ENCODE measurements at places on chromosomes 1 and 21.

- DNase-seq: no peak
Measured at GRCh38 chr1:196105901-196106300, 502.3 kb downstream of the KCNT2 start.

- no peak for DNase-seq
Measured at GRCh38 chr1:85479491-85479890, 14.5 kb upstream of the DDAH1 start.

DNA sequence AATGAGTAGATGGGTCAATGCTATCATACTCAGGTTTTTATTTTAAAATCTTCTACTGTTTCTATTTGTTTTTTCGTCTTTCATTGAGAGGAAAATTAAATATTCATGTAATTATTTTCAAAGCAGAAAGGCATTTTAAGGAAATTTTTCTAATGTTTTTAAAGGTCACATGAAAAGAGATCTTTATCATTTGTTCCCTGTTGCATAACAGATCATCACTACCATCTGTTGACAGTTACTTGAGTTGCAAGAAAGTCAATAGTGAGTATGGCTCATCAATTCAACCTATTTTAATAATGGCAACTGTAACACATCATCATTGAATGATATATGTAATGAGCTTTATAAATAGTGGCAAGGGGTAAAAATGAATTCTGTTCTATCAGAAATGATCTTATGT is 369.7 kb downstream of the DPYD start:
- DNase-seq: no peak

DNA sequence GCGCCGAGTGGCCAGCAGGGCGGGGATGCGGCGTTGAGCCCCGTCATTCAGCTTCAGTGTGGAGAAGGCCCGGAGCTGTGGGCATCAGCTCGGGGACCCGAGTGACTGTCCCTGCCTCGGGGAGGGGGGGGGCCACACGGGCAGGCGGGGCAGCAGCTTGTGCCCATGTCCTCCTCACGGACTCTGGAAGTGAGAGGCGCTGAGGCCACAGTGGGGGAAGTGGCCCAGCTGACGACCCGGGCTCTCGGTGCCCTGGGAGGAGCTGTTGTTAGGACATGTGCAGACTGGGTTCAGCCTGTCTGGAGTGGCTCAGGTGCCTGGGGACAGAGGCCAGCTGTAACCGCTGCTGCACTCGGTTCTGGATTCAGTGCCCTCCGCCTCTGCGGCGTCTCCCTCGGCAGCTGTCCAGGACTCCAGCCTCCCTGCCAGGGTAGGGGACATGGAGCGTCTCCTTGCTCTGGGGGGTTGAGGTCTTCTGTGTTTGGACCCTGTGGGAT is 71.1 kb downstream of the SKI start:
- no peak for DNase-seq

- DNase-seq: no peak
Measured at GRCh38 chr1:200838676-200839445, 33.9 kb upstream of the GPR25 start.

- DNase-seq: no peak
Measured at GRCh38 chr1:27915082-27915575, 19.7 kb upstream of the SMPDL3B start.

GRCh38 chr21:33289199-33289819 is 23.1 kb downstream of the IL10RB start:
- no peak for DNase-seq

GRCh38 chr1:22024485-22025367 is 23.3 kb downstream of the CELA3A start:
- DNase-seq: no peak

DNA sequence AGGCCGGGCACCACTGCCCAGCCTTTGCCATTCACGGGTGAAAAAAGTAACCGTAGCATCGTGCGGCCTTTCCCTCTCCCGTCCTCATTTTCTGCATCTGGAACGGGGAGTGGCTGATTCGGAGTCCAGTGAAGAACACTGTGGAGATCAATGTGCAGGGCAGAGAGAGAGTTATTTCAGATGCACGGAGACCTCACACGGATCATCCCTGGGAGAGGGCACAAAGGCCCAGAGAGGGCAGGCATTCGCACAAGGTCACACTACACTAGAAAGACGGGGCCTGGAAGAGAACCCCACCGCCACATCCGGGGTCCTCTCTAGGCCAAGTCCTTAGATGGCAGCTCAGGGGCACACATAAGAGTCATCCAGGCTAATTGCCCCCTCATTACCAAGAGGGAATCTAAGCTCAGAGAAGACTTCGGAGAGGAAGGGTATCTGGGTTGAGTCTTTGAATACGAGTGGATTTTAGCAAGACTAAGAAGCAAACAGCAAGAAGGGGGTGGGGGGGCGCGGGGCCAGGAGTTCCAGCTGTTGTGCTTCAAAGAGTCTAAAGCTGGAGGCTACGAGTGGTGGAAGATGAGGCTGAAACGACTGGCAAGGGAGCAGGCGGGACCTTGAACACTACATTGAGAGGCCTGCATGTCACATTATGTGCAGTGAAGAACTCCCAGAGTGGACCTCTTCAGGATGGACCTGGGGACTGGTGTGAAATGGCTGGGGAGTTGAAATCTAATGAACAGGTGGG is 857 bp downstream of the GPX7 start:
- no peak for DNase-seq

DNA sequence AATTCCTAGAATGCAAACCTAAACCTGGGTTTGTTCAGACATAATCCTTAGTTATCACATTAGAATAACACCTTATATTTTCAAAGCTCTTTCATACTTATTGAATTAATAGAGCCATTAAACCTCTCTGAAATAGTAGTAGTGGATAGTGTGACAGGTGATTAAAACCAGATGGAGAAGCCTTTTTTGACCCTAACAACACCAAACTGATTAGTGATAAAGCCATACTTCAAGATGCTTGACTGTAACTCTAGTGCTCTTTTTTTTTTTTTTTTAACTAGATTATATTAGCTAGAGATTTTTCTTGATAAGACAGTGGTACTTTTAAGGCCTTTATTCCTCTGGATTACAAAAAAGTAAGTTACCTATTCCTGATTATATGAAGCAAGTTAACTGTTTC is 190.1 kb downstream of the ST6GALNAC3 start:
- DNase-seq: no peak

- no peak for DNase-seq
Measured at GRCh38 chr1:12305377-12305776, 75.5 kb downstream of the VPS13D start.

- DNase-seq: no peak
Measured at GRCh38 chr1:6770751-6771440, 14.4 kb upstream of the CAMTA1 start.

GRCh38 chr21:38937286-38937790 is 131.6 kb downstream of the ETS2 start:
- no peak for DNase-seq

- DNase-seq: no peak
Measured at GRCh38 chr1:115239426-115239825, 98.6 kb downstream of the NGF start.

DNA sequence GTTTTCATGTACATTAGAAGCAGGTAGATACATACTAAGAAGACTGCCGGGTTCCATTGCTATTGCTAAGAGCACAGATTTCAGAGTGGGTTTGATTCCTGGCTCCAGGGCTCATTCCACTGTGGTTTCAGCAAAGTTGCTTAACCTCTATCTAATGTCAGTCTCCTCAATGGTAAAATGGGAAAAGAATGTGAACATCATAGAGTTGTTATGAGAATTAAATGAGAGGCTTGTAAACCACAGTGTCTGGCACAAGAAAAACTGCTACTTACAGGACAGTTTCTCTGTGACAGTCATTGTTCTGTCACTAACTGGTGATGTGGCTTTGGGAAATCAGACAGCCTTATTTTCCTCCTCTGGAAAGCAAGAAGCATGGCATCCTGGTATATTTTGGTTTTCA is 10.7 kb upstream of the PLXNA2 start:
- no peak for DNase-seq

- no peak for DNase-seq
Measured at GRCh38 chr21:41612674-41613532, 104.9 kb upstream of the TMPRSS2 start.

DNA sequence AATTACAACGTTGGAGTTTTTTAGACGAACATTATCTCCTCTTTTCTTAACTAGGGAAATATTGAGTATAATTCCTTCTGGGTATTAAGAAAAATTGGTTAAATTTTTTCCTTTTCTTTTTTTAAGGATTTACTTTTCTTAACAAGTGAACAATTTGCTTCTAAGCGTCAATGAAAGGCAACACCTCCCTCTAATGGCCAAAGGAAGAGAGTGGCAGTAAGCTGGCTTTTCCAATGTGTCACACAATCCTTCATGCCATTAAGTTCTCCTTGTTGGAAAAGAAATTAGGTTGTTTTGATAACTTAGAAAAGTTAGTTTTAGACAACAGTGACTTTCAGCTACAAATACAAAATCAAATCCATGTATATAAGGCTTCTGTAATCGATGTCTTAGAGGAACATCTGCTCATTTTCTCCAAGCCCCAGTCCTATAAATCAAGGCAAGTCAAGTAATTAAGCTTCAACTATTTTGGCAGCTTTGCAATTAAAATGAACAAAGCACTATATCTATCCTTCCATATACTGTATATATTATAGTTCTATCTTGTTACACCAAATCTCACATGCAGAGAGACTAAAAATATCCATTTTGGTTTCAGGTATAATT is 62.8 kb downstream of the EDEM3 start:
- no peak for DNase-seq

- DNase-seq: no peak
Measured at GRCh38 chr1:27868932-27869718, 3.2 kb upstream of the THEMIS2 start.

DNA sequence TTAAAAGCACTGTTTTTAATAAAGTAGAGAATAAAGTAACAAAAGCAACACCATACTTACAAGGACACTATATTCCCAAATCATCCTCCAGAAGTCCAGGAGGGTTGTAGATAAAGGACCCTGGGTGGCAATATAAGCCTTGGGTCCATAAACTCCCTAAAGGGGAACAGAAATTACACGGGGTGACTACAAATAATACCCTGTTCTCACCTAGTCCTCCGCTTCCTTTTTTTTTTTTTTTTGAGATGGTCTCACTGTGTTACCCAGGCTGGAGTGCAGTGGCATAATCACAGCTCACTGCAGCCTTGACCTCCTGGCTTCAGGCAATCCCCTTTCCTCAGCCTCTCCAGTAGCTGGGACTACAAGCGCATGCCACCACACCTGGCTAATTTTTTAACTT is 13.1 kb downstream of the PTPN22 start:
- DNase-seq: no peak

DNA sequence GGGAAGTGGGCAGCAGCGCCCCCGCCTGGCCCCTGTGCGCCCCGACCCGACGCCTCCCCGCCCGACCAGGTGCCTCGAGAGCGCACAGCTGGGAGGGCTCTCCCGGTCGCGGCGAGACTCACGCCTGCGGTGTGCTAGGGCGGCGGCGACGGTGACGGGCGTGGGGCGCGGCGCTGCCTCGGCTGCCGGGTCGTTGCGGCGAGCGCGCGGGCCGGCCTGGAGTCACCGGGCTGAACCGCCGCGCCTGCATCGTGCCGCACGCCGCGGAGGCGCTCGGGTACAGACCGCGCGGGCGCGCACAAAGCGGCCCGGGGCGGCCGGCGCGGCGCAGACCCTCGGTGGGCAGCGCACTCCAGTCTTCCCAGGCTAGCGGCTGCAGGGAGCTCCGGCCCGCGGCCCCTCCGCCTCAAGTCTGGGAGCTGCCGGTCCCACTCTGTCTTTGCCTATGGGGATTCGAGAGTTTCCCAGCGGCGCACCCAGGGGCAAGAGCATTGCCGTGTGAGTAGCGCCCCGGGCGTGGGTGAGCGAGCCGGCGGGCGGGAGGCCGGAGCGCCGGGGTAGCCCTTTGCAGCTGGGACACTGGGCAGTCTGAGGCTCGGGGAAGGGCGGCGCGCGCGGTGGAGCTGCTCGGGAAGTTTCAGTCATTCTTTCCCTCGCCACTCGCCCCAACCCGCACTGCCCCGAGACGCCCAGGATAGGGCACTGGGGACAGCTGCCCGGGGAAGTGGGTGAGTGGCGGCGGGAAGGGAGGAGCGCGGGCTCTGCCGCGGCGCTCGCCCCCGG is at the start of gene SLC35F3:
SLC35F3 (plus strand) TSS at position 44 of the 783 bp plus-strand sequence.
- no peak for DNase-seq

- no peak for DNase-seq
Measured at GRCh38 chr1:198318085-198318484, 161.3 kb downstream of the NEK7 start.

- DNase-seq: no peak
Measured at GRCh38 chr1:71638081-71638766, 557.4 kb upstream of the ZRANB2 start.

DNA sequence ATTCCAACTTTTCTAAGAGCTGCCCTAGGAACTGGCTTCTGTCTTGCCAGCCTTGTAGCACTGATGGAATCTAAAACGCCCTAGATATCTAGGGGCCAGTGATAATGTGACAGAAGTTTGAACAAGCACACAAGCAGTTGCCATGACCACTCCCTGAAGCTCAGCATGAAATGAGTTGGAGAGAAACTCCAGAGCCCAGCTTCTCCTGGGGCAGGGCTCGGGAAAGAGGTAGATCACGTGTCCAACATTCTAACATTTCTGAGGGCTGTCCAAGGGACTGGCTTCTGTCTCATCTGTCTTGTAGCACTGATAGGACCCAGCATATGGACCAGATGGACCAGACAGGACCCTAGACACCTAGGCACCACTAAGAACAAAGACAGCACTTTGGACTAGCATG is 37.9 kb downstream of the OMA1 start:
- no peak for DNase-seq

- DNase-seq: no peak
Measured at GRCh38 chr1:43238085-43238484, 31.7 kb upstream of the TMEM125 start.

GRCh38 chr1:1619917-1620361 is 4.6 kb downstream of the MIB2 start:
- DNase-seq: no peak

- DNase-seq: no peak
Measured at GRCh38 chr1:165853528-165854075, 26.2 kb downstream of the UCK2 start.

DNA sequence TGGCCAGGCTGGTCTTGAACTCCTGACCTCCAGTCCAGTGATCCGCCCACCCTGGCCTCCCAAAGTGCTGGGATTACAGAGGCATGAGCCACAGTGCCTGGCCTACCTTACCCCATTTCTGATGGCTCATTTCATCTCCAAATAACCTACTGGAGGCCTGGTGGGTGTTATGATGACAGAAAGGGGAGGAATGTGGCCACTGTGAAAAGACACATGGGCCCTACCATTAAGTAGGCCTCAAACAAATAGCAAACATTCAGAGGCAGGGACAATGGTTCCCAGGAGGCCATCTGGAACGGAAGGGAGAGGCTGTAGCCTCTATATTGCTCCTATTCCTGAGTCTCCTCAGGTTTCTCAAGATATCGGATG is 932 bp upstream of the FCRLA start:
- DNase-seq: no peak

DNA sequence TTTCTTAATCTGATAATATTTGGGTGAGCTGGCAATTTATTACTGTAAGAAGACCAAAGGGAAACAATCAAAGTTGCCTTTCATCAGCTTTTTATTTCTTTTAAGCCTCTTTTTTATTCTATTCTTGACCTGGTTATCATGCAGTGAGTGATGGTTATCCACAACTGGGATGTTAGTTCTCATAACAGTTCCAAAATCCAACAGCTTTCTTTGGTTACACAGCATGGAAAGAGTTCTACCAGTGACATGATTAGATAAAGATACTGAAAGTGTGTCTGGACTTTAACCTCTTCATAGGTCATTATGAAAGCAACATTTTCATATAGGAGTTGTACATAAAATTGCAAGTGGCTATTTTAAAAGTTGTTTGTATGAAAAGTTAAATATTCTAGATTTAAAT is 163.0 kb downstream of the SYT2 start:
- DNase-seq: no peak

GRCh38 chr1:33152685-33153432 is 29.0 kb downstream of the TRIM62 start:
- no peak for DNase-seq
